ENCODE measurements at places on chromosomes 12 and 14. TPM values are rescaled to one million over a fixed set of nuclear protein-coding genes. Genes with fewer than 3 reads are reported as not detected.

The EFS gene
- 1.8 TPM for total RNA-seq

The ADAM20 gene
- 2.4 TPM for total RNA-seq

The ATL1 gene
- total RNA-seq: 5.6 TPM

The SLC25A21 gene
- total RNA-seq: 0.89 TPM

The RPL10L gene
- not detected for total RNA-seq

The NEUROD4 gene
- not detected for total RNA-seq

The CLEC4C gene
- total RNA-seq: not detected

The ABCB9 gene
- total RNA-seq: 9.2 TPM

The LRRK2 gene
- total RNA-seq: 2.4 TPM

The NAV3 gene
- total RNA-seq: 159 TPM

The SSPN gene
- 36.8 TPM for total RNA-seq

The AICDA gene
- total RNA-seq: not detected

The SPTB gene
- total RNA-seq: 0.05 TPM

The TMTC2 gene
- 5.4 TPM for total RNA-seq

The OTOGL gene
- total RNA-seq: under 0.01 TPM

The ZNF219 gene
- 6.0 TPM for total RNA-seq

The LRTM2 gene
- total RNA-seq: not detected

The CFAP54 gene
- 1.4 TPM for total RNA-seq

The OTUB2 gene
- total RNA-seq: 2.6 TPM

The OVCH1 gene
- not detected for total RNA-seq

The SOAT2 gene
- total RNA-seq: not detected

The METTL25 gene
- 9.5 TPM for total RNA-seq

The KIF21A gene
- total RNA-seq: 12.5 TPM

The RASAL1 gene
- total RNA-seq: not detected

The NKX2-1 gene
- not detected for total RNA-seq

The C12orf43 gene
- 14.6 TPM for total RNA-seq
